ENCODE measurements at places on chromosomes 16 and 17. TPM values are rescaled to one million over a fixed set of nuclear protein-coding genes. Genes with fewer than 3 reads are reported as not detected.

- H3K4me3 ChIP-seq, result no peak overlapping the region
- no peaks in the 10 kb centered on the region for H3K36me3 ChIP-seq
- DNase-seq, result peak; percentile 21
- H3K27ac ChIP-seq, result no peak overlapping the region
- H3K27me3 ChIP-seq, result no peaks in the 10 kb centered on the region
Observed at GRCh38 chr17:75341784-75342486, 52.7 kb upstream of the SLC25A19 start.

DNA sequence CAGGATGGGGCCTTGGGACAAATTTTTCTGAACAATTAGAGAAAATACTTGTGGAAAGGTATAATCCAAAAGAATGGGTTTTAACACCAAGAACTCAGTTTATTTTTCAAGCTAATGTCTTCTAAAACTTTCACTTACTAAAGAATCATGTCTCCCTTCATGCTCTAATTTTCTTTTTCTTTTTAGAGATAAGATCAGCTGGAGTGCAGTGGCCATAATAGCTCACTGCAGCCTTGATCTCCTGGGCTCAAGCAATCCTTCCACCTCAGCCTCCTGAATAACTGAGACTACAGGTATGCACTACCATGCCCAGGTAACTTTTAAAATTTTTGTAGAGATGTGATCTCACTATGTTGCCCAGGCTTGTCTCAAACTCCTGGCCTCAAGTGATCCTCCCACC is 5.5 kb downstream of the OR4D1 start:
- H3K36me3 ChIP-seq, result no peaks in the 10 kb centered on the region
- no peak overlapping the region for H3K27ac ChIP-seq
- H3K27me3 ChIP-seq, result peaks cover 5% of the 10 kb centered on the region
- no peak for DNase-seq

GRCh38 chr17:17780922-17781590 is 55.7 kb downstream of the SREBF1 start:
- DNase-seq, result no peak
- H3K27me3 ChIP-seq, result no peaks in the 10 kb centered on the region
- no peaks in the 10 kb centered on the region for H3K36me3 ChIP-seq
- H3K4me1 ChIP-seq, result no peaks in the 10 kb centered on the region
- H3K27ac ChIP-seq, result no peak overlapping the region

- no peak overlapping the region for H3K4me3 ChIP-seq
- no peaks in the 10 kb centered on the region for H3K4me1 ChIP-seq
- H3K27me3 ChIP-seq, result no peaks in the 10 kb centered on the region
- no peak for DNase-seq
- no peaks in the 10 kb centered on the region for H3K36me3 ChIP-seq
Observed at GRCh38 chr17:36144014-36144413, 32.4 kb downstream of the TBC1D3B start.

GRCh38 chr16:22874394-22874793 is 60.4 kb downstream of the HS3ST2 start:
- H3K4me3 ChIP-seq, result no peak overlapping the region
- H3K4me1 ChIP-seq, result no peaks in the 10 kb centered on the region
- no peak overlapping the region for H3K27ac ChIP-seq
- no peaks in the 10 kb centered on the region for H3K27me3 ChIP-seq

DNA sequence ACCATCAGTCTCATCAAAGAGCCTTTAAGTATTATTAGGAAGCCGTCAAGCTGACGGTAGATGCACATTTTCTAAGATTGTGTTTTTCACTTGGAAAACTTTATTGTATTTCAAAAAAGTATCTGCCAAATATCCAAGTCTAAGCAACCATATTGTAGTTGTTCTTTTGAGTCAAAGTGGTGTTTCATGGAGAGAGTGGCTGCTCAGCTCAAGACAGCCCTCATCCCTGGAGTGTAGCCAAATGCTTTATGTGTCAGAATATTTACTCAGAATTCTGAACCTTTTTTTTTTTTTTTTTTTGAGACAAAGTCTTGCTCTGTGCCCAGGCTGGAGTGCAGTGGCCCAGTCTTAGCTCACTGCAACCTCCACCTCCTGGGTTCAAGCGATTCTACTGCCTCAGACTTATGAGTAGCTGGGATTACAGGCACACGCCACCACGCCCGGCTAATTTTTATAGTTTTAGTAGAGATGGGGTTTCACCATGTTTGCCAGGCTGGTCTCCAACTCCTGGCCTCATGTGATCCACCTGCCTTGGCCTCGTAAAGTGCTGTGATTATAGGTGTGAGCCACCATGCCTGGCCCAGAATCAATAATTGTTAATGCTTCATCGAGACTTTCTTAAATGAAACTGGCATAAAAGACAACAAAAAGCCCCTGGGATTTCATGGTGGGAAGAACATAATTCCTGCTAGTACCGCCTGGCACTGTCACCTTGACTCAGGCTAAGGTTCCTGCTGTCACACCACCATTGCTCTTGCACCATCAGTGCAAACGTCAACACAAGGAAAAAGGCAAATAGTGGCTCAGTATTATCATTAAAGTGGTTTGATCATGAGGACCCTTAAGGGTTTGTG is 45.5 kb downstream of the PRKCA start:
- H3K27ac ChIP-seq, result no peak overlapping the region
- H3K27me3 ChIP-seq, result no peaks in the 10 kb centered on the region
- peaks cover 40% of the 10 kb centered on the region for H3K4me1 ChIP-seq
- no peaks in the 10 kb centered on the region for H3K36me3 ChIP-seq

- no peak overlapping the region for H3K4me3 ChIP-seq
- H3K27ac ChIP-seq, result no peak overlapping the region
- no peaks in the 10 kb centered on the region for H3K27me3 ChIP-seq
- peaks cover 61% of the 10 kb centered on the region for H3K36me3 ChIP-seq
- DNase-seq, result no peak
- peaks cover 4% of the 10 kb centered on the region for H3K4me1 ChIP-seq
Observed at GRCh38 chr16:69381231-69381630, 4.6 kb downstream of the TERF2 start.

- DNase-seq, result no peak
- no peaks in the 10 kb centered on the region for H3K36me3 ChIP-seq
- no peak overlapping the region for H3K4me3 ChIP-seq
- no peak overlapping the region for H3K27ac ChIP-seq
- H3K4me1 ChIP-seq, result no peaks in the 10 kb centered on the region
- H3K27me3 ChIP-seq, result no peaks in the 10 kb centered on the region
Observed at GRCh38 chr16:62392698-62393097, 356.5 kb upstream of the CDH8 start.

DNA sequence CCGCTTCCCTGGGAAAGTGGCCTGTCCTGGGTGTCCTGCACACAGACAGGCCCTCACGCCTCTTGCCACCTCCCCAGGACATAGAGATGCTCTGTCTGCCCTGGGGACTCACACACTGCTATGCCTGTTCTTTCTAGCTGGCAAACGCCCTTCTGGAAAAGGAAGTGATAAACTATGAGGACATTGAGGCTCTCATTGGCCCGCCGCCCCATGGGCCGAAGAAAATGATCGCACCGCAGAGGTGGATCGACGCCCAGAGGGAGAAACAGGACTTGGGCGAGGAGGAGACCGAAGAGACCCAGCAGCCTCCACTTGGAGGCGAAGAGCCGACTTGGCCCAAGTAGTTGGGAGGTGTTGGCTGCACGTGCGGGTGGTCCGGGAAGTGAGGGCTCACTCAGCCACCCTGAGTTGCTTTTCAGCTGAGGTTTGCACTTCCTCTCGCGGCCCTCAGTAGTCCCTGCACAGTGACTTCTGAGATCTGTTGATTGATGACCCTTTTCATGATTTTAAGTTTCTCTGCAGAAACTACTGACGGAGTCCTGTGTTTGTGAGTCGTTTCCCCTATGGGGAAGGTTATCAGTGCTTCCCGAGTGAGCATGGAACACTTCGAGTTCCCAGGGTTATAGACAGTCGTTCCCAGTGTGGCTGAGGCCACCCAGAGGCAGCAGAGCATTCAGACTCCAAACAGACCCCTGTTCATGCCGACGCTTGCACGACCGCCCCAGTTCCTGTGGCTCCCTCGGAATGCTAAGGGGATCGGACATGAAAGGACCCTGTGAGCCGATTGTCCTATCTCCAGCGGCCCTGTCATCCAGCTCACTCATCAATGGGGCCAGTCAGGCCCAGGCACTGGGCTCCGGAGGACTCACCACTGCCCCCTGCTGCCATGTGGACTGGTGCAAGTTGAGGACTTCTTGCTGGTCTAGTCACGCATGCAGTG is 3.5 kb upstream of the RPL13 start:
- peaks cover 9% of the 10 kb centered on the region for H3K4me1 ChIP-seq
- H3K36me3 ChIP-seq, result peaks cover 3% of the 10 kb centered on the region

DNA sequence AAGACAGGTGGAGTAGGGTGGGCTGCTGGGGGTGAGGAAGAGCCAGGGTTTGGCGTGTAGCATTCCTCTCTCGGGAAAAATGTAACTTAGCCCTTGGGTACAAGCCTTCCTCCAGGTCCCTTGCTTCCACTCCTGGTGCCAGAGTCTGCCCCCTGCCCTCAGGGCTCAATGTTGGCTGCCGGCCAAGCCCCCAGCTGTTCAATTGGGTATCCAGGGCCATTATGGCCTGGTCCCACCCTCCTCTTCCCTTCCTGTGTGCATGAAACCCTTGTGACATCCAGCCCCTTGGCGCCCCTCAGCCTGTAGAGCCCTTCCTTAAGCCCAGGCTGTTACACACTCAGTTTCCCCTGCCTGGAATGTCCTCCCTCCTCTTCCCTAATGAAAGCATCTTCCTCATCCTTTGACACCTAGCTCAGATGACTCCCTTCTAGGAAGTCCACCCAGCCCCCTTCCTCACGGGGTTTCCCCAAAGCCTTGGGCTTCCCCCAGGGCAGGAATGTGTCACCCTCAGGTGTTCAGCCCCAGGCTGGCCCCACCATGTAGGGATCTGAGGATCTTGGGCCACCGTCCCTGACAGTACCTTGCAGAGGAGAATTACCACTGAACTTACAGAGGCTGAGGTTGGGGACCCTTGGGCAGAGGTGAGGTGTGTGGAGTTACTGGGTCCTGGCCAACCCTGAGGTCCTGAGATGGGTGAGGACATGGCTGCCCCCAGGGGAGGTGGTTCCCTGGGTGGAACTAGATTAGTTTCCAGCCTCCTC is 30.0 kb downstream of the B9D1 start:
- DNase-seq, result no peak
- no peak overlapping the region for H3K4me3 ChIP-seq
- no peaks in the 10 kb centered on the region for H3K36me3 ChIP-seq
- no peak overlapping the region for H3K27ac ChIP-seq
- no peaks in the 10 kb centered on the region for H3K27me3 ChIP-seq
- H3K4me1 ChIP-seq, result peaks cover 15% of the 10 kb centered on the region

DNA sequence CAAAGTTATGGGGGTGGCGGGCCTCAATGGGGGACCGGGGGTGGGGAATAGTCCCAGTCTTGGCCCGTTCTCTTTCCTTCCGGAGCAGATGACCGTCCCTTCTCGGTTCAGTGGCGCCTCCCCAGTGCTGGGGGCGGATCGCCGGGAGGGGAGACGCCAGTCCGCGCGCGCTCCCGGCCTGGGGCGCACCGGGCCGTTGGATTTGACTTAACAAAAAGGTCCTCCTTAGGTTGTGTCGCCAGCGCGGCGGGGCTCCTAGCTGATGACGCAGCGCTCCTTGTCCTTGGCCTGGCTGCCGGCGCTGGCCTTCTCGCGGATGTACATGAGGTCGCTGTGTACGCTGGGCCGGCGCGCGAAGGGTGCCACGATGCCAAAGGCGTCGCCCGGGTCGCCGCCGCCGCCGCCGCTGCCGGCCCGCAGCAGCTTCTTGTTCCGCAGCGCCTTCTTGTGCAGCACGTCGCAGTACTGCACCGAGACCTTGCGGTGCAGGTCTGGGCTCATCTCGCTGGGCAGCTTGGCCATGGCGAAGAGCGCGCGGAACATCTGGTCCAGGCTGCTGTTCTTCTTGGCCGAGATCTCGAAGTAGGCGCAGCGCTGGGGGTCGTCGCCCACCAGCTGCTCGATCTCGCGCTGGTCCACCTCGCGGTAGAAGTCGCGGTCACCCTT is 1.2 kb downstream of the RASD1 start:
- no peaks in the 10 kb centered on the region for H3K36me3 ChIP-seq
- peak; percentile 56 for DNase-seq
- H3K27me3 ChIP-seq, result no peaks in the 10 kb centered on the region
- peak overlapping the region; percentile 82 for H3K27ac ChIP-seq
- H3K4me1 ChIP-seq, result no peaks in the 10 kb centered on the region
- peak overlapping the region; percentile 64 for H3K4me3 ChIP-seq

DNA sequence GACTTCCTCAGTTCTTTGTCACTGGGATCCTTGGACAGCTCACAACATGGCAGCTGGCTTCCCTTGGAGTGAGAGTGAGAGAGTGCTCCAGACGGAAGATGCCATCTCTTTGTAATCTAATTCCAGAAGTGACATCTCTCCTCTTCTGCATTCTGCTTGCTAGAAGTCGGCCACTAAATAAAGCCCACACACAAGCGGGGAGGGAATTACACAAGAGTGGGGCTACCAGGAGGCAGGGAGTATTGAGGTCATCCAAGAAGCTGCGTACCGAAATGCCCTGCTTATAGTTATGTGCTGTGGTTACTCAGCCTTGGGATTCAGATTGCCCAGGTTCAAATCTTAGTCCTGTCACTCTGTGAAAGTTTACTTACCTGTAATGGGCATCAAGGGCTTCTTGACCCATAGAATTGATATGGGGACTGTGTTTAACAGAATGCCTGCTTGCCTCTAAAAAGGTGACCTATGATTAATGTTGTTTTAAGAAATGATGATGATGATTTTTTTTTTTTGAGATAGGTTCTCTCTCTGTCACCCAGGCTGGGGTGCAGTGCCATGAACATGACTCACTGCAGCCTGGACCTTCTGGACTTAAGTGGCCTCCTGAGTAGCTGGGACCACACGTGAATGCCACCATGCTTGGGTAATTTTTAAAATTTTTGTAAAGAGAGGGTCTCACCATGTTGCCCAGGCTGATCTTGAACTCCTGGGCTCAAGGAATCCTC is 120.9 kb upstream of the HS3ST2 start:
- no peak for DNase-seq
- H3K4me3 ChIP-seq, result no peak overlapping the region
- no peak overlapping the region for H3K27ac ChIP-seq
- H3K4me1 ChIP-seq, result no peaks in the 10 kb centered on the region
- H3K36me3 ChIP-seq, result no peaks in the 10 kb centered on the region

- no peaks in the 10 kb centered on the region for H3K36me3 ChIP-seq
- peaks cover 4% of the 10 kb centered on the region for H3K4me1 ChIP-seq
Observed at GRCh38 chr16:66270333-66270927, 96.1 kb upstream of the CDH5 start.

- H3K36me3 ChIP-seq, result no peaks in the 10 kb centered on the region
- no peak for DNase-seq
- H3K4me3 ChIP-seq, result no peak overlapping the region
- H3K4me1 ChIP-seq, result peaks cover 55% of the 10 kb centered on the region
- H3K27me3 ChIP-seq, result no peaks in the 10 kb centered on the region
Observed at GRCh38 chr17:29050176-29050575, 7.2 kb downstream of the PIPOX start.

- H3K27ac ChIP-seq, result no peak overlapping the region
- no peak overlapping the region for H3K4me3 ChIP-seq
- H3K4me1 ChIP-seq, result no peaks in the 10 kb centered on the region
- DNase-seq, result no peak
- no peaks in the 10 kb centered on the region for H3K36me3 ChIP-seq
- no peaks in the 10 kb centered on the region for H3K27me3 ChIP-seq
Observed at GRCh38 chr17:1301546-1301945, 22.1 kb downstream of the TRARG1 start.

GRCh38 chr17:51434434-51435170 is 174.3 kb downstream of the UTP18 start:
- no peak for DNase-seq
- H3K4me3 ChIP-seq, result no peak overlapping the region
- H3K4me1 ChIP-seq, result peaks cover 18% of the 10 kb centered on the region
- no peak overlapping the region for H3K27ac ChIP-seq

ITGB3 gene
- 4.5 TPM for total RNA-seq

SLC7A6 gene
- 9.6 TPM for total RNA-seq

PIGL gene
- 12.2 TPM for total RNA-seq

KCNJ2 gene
- 0.97 TPM for total RNA-seq

SLC5A10 gene
- total RNA-seq, result not detected

PRCD gene
- not detected for total RNA-seq

C16orf86 gene
- 1.4 TPM for total RNA-seq

KRTAP1-1 gene
- not detected for total RNA-seq

SPEM2 gene
- total RNA-seq, result not detected

KCNJ18 gene
- total RNA-seq, result not detected

Data from right lobe of liver (tissue), 6 donors.